NCI-H1105 (cell line): ENCODE measurements at places on chromosomes 2 and 18.
A peak's percentile ranks its signal among the peaks of the same experiment; 100 is the strongest.

- DNase-seq = no peak
Observed at GRCh38 chr2:150147889-150148683, 339.4 kb downstream of the RND3 start.

DNA sequence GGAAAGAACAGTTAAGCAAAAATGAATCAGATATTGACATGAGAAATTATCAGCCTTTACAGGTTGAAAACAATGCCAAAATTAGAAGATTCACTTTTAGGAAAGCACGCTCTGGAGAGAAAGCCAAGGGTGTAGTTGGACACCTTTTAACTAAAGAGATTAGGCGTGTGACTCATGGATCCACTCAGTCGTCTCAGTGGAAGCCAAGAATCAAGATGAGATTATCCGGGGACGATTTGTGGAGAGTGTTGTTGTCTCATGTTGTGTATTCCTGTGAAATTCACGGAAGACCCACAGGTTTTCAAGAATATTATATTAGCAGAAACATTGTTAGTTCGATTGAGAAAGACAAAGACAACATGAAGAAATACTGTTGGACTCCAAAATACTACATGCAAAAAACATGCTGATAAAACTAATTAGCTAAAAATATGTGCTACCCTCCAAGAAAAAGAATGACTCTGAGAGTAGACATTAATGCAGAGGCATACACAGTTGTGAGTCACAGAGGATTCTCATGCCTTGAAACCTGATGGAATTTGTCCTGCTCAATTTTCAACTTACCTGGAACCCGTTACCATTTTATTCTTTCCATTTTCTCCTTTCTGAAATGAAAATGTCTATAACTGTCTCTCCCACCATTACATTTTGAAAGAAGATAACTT is 192.1 kb upstream of the RND3 start:
- DNase-seq = no peak

DNA sequence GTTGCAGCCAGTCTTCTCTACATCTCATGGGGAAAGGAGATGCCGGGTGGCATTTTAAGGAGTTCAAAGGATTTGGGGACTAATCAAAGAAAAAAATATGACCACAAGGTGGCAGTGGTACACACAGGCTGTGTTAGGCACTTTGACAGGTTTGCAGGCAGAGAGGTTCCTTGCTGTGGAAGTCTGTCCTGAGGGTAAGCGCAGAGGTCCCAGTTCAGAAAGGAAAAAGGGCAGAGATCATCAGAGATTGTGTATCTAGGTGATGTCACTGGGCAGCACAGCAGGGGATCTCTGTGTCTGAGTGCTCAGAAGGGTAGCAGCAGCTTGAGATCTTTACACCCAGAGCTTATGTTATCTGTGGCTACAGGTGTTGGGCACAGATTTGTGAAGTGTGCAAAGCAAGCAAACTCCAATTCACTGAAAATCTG is 231.4 kb downstream of the LRRTM1 start:
- DNase-seq = peak; percentile 42

GRCh38 chr2:1900732-1901131 is 156.4 kb upstream of the PXDN start:
- no peak for DNase-seq

DNA sequence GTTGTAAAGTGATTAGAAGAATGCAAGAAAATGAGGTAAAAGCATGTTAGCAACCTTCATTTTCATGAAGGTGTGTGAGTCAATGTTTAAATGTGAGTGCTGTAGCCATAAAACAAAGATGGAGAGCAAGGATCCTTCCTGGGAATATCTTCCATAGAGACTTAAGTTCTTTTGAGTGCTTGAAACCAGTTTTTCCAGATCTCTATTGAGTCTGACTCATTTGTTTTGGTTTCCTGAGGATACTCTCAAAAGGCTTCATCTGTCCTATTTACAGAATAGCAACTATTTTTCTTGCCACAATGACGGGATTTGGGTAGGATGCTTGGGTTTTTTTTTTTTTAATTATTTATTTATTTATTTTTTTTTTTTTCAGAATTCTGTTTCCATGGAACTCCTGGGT is 45.9 kb upstream of the ASB1 start:
- no peak for DNase-seq

DNA sequence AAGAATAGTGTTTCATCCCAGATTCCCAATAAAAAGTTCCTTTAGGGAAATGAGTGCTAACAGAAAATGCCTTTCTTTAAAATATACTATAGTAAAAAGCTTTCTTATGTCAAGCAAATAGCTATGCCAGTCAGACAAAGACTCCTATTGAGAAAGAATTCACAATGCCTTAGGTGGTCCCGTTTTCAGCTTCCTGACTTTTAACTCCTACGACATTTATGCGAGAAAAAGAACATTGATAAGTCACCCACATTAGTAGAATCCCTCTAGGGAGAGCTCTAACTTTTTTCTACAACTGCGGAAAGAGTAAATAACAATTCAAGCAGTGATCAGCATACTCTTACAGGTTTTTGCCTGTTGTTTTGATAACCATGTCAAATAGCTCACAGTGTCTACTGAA is 750.8 kb upstream of the ACVR2A start:
- DNase-seq = no peak

DNA sequence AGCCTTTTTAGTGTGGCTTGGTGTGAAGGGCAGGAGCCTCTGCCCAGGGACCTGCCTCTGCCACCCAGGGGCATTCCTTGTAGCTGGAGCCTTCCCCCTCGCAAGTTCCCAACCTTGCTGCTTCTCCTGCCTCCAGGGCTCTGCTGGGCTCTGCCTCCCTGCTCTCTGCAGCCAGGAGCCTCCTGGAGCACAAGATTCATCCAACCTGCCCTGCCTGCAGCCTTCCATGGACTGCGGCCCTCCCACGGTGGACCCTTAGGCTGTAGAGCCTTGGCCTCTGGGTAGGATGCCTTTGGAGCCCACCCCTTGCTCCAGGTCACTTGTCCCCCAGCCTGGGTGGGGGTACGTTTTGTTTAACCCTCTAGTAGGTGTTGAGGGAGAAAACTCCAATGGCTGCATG is 2.5 kb downstream of the SLC66A3 start:
- no peak for DNase-seq

DNA sequence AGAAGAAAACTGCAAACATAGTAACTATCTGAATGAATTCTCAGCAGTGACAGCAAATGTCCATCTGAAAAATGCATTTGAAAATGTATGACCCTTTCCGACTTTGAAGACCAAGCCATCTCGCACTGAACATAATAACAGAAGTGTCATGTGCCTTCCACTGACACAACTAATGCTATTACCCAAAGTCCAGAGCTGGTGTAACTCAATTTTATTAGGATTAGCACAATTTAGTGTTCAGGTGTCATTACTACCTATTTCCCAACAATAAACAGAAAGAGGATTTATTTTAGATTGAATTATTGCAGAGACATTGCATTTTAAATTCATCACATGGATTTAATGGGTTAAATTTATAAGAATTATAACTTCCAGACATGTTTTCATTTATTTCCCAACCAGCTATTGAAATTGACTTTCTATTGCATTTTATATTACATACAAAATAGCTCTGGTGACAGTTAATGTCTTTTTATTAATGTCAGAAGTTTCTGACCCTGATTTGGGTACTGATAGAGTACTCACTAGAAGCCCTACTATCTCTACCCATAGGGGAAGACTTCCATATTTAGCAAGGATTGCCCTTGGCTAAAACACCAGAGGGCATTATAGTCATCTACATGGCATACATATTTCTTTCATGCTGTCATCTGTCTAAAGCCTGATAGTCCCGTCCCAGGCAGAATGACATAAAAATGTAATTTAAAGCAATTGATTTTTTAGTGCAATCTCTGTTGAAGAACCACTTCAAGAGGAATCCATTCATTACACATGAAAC is 7.0 kb upstream of the STK39 start:
- no peak for DNase-seq

DNA sequence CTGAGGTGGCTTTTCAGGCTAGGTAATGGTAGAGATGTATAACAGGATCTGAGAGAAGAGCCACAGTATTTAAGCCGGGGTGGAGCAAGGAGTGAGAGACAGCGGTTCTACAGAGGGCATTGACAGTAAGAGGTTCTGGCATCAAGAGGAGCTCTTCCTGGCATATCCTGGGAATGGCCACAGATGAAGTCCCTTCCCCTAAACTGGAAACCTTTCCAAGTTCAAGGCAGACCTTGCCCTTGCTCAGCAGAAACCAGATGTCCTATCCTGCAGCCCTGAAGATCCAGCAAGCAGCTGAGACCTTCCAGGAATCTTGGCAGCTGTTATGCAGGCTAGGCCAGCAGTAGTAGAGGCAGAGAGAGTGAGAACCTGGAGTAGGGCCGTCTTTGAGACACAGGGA is 18.1 kb downstream of the REG1A start:
- DNase-seq = no peak

- no peak for DNase-seq
Observed at GRCh38 chr18:55475916-55476315, 112.1 kb downstream of the TCF4 start.

GRCh38 chr2:204027091-204027490 is 90.5 kb downstream of the ICOS start:
- peak; percentile 53 for DNase-seq

- DNase-seq = no peak
Observed at GRCh38 chr18:37962316-37962966, 396.8 kb upstream of the CELF4 start.

DNA sequence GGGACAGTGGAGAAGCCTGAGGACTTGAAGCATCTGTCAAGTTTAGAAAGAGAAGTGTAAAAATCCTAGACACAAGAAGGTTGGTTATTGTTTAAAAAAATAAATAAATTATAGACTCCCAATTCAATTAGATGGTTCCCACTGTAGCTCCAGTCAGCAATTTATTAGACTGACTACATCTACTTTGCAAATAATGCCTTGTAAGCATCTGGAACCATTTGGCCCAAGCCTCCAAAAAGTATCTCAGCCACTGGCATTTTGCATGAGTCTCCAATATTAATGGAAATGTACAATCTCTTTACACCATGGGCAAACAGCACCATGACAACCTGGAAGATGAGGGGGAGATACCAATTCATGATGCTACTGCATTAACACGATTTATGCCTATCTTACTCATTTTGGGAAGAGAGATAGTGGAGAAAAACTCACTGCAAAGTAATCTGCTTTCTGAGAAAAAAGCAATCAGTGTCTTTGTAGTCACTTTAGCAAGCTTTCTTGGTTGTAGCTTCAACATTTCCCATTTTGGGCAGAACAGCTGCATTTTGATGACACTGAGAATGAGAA is 2.8 kb downstream of the NYAP2 start:
- no peak for DNase-seq

GRCh38 chr2:21891191-21891590 is 767.4 kb downstream of the TDRD15 start:
- DNase-seq = no peak

- DNase-seq = no peak
Observed at GRCh38 chr2:178865146-178865936, 58.1 kb upstream of the TTN start.

DNA sequence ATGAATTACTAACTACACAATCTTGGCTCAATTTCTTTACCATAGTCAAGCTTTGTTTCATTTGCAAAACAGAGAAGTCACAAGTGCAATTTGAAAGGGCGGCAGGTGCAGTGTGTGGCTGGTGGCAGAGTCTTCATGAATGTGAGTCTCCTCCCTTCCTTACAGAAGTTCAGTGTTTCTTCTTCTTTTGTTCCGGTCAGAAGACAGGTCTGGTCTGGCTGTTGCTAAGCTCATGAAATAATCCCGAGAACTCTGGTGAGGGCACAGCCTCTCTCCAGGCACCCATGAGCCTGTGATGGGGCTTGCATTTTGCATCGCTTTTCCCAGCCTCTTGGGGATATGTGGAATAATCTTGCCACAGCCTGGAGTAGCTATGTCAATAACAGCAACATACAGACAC is 824.8 kb upstream of the SALL3 start:
- no peak for DNase-seq

DNA sequence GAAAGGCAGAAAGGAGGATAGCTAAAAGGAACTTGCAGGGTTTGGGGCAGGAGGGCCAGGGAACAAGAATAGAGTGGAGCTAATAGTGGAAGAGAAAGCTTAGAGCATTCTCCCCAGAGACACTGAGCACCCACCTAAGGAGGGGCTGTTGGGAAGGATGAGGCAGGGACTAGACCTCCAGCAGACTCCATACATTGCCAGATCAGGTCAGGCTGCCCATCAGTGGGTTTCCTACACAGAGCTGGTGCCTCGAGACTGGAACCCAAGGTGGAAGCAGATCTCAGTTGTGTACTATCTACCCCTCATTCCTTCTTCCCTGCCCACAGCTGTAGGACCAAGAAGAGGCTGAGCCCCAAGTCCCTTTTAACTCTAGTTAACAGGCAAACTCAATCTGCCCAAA is 148.5 kb downstream of the ZFP36L2 start:
- no peak for DNase-seq

DNA sequence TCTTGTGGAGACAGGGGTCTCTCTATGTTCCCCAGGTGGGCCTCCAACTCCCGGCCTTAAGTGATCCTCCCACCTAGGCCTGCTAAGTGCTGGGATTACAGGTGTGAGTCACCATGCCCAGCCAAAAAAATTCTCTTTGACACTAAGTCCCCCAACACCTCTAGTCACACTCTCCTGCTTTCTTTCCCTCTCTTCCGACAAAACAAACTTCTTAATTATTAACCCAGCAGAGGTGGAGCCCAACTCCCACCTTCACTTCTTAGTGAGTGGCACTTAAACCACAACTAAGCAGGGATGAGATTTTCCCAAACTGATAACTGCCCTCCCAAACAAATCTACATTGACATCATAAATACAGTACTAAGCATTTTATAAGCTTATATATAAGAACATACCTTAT is 60.5 kb upstream of the PMAIP1 start:
- no peak for DNase-seq

DNA sequence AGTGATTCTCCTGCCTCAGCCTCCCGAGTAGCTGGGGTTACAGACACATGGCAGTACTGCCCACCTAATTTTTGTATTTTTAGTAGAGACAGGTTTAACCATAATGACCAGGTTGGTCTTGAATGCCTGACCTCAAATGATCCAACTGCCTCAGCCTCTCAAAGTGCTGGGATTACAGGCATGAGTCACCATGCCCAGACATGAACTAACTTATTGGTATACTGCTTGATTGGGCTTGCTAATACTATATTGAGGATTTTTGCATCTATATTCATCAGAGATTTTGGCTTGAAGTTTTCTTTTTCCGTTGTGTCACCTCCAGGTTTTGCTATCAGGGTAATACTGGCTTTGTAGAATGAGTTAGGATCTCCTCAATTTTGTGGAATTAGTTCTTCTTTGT is 706.1 kb upstream of the HS6ST1 start:
- DNase-seq = no peak

DNA sequence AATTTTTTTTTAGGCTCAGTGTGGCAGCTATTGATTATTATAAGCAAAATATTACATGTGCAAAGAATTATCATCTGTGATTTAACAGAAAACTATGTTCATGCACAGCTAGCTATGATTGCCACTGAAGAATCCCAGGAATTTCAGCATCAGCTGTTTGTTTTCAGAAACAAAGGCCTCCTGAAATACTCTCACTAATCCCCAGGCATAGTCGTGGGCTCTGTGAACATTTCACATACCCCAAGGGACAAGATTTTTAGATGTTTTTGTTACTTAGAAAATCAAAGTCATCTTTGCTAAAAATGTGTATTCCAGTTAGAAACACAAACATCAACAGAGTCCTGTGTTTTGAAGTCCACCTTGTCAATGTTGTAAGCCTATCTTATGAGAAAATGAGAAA is 156.1 kb downstream of the MYO1B start:
- DNase-seq = no peak
